ENCODE measurements at places on chromosomes 12 and 14.

GRCh38 chr14:89121968-89122620, 294.9 kb downstream of the FOXN3 start:
- no peak for DNase-seq

DNA sequence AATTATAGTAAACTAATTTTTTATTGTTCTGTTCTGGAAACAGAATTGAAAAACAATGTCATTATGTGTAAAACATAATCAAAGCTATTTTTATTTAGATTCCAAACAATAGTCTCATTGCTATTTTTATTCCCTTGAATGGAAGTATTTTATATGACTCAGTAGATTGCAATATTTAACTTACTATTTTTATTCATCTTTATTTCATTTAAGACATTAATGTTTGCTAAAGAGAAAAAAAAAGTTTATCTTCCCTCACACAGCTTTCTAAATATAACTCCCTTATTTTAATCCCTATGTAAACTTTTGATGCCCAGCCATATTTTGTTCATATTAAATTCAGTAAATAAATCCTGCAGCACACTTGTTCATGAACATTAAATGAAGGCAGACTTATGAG, 622.4 kb downstream of the SLC6A15 start:
- no peak for DNase-seq

GRCh38 chr14:67571275-67571990, 28.6 kb downstream of the PIGH start:
- peak; percentile 16 for DNase-seq

DNA sequence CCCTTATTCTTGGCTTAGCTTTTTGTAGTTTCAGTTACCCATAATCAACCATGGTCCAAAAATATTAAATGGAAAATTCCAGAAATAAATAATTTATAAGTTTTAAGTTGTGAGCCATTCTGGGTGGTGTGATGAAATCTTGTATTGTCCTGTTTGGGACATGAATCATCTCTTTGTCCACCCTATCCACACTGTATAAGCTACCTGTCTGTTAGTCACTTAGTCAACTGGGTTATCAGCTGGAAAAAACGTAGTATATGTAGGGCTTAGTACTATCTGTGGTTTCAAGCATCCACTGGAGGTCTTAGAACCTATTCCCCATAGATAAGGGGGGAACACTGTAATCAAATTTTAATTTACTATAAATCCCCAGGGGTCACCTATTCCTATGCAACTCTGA, 52.7 kb downstream of the NKX2-1 start:
- DNase-seq, result no peak

DNA sequence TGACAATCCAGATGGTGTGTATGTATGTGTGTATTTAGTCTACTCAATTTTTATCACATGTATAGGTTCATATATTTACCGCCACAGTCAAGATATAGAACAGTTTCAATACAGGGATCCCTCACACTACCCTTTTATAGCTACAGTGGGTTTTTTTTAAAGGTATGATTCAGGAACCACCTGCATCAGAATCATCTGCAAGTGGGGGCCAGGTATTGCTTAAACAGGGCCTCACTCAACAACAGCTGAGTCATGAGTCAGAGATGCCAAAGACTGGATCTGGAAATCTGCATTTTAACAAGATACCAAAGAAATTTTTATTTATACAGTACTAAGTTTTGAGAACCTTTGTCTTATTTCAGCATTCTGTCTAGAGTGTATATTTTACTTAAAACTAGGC, 117.6 kb downstream of the SLC35F4 start:
- DNase-seq, result no peak
